ENCODE measurements at places on chromosomes 2 and 18.

DNA sequence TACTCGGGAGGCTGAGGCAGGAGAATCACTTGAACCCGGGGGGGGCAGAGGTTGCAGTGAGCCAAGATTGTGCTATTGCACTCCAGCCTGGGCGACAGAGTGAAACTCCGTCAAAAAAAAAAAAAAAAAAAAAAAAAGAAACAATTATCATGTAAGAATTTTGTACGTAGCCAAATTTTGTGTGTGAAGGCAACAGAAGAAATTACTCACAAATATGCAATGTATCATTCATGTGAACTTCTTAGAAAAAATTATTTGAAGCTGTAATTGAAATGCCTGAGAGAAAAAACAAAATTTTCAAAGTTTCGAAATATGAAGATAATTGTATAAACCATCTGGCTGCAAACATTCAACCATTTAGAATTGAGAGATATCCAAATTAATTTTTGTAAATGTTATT is 204.8 kb upstream of the PARD3B start:
- no peak for DNase-seq

GRCh38 chr2:167192833-167193232 is 304.6 kb downstream of the XIRP2 start:
- no peak for DNase-seq

GRCh38 chr2:165870346-165870745 is 76.3 kb upstream of the GALNT3 start:
- no peak for DNase-seq

GRCh38 chr18:42157878-42158277 is 202.8 kb downstream of the PIK3C3 start:
- no peak for DNase-seq

- no peak for DNase-seq
Measured at GRCh38 chr2:20071397-20072383, 20.3 kb upstream of the LAPTM4A start.

DNA sequence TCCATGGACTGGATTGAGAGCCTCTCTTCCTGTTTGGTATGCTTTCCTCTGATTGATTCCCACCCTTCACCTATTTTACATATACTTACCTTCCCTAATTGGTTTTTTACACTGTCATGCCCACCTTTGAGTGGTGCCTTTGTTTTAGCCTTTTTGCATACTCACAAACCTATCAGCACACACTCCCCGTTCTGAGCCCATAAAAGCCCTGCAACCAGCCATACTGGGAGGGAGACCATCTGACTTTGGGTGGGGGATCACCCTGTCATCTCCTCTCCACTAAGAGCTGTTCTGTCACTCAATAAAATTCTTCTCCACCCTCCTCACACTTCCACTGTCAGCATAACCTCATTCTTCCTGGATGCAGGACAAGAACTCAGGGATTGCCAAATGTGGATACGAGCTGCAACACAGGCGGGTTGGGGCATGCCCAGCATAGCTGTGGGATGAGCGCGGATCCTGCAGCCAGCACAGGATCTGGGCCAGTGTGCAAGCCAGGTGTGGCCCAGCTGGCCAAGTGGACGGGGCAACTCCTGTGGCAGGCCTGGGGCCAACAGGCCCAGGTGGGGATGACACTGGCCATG is 9.4 kb upstream of the MOB1A start:
- no peak for DNase-seq

DNA sequence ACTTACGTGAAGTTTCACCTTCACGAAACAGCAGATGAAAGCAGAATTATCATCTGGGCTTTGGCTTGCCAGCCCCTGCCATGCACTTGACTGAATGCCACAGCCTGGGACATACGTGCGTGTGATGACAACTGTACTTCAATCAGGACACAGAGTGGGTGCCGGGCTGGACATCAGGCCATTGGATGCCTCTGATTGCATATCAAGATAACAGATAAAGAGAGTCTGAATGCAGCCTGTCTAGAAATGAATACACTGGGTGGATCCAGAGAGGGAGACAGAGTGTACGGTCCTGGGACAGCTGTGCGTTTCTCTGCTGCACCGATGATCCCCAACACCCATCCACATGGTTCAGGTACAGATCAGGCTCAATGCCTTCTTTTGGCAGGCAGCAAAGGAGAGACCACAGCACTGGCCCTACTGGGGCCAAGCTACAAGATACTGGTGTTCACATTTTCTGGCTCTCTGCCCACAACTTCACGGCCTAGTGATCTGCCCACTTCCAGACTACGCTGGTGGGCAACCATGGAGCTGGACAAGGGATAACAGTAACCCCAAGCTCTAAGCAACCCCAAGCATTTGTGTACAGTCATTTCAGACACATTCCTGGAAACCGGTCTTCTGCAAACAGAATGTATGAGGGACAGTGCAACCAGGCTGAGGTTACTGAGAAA is 35.6 kb downstream of the FBLN7 start:
- no peak for DNase-seq

GRCh38 chr2:141522702-141523101 is 608.1 kb downstream of the LRP1B start:
- DNase-seq, result no peak

DNA sequence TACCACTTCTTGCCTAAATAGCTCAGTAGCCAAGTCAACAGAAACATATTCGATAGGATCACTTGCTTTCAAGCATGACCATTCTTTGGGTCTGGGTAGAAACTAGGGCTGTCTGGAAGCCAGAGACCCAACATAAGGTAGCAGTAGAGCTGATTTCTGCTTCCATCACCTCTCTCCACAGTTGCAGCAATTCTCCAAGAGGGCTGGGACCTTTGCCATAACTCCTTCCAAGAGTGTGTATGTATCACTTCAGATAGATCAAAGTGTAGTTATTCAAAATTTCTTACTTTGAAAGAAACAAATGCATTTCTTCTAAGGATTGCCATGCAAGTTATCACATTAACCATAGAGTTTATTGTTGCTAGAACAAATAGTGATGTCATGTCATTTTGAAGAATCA is 172.0 kb upstream of the GALNT5 start:
- no peak for DNase-seq

GRCh38 chr18:63828120-63828519 is 52.9 kb downstream of the SERPINB7 start:
- DNase-seq, result no peak

DNA sequence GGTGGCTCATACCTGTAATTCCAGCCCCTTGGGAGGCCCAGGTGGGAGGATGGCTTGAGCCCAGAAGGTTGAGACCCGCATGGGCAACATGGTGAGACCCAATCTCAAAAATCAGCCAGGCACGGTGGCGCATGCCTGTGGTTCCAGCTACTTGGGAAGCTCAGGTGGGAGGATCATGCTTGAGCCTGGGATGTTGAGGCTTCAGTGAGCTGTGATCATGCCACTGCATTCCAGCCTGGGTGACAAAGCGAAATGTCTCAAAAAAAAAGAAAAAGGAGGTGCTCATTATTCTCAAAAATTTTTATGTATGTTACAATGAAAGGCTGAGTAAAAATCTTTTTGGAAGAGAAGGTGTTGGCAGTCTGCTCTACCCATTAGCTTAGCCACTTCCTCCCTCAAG is 106.8 kb downstream of the TSN start:
- DNase-seq, result no peak

DNA sequence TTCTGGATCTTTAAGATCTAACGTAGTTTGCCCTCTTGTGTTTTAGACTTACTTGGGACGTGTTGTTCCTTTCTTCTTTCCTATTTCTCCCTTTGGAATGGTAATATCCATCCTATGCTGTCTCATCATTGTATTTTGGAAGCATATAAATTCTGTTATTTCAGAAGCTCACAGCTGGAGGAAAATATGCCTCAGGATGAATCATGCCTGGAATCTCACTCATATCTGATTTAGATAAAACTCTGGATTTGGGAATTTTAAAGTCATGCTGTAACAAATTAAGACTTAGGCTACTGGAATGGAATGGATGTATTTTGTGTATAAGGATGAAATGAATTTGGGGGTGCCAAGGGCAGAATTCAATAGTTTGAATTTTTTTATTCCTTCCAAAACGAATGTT is 245.2 kb upstream of the GULP1 start:
- DNase-seq, result no peak

DNA sequence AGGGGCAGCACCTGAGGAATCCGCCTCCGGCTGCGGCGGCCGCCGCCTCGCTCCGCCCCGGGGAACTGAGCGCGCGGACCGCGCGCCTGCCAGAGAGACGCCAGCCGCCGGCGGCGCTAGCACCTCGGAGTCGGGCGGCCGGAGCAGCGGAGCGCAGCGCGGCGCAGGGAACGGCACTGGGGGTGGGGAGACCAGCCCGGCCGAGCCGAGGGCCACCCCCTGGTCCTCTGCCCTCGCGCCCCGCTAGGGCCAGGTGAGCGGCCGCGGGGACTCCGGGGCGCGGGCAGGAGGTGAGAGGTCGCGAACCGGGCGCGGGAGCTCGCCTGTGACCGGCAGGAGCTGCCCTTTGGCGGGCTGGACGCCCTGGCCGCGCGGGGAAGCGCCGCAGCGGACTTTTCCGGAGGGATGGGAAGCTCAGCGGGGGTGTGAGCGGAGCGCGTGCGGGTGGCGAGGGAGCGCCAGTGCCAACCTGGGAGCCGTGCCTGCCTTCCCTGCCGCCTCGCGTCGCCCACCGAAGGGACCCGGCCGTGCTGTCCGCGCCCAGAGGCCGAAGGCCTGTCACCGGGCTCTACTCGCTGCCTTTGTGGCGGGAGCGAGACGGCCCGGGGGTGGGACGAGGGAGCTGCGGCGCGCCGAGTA is at the start of gene GREB1L:
Gene GREB1L (plus strand): TSS at position 92 of the 639 bp plus-strand sequence. CDS start 141,287 bp downstream, outside the sequence.
- no peak for DNase-seq

DNA sequence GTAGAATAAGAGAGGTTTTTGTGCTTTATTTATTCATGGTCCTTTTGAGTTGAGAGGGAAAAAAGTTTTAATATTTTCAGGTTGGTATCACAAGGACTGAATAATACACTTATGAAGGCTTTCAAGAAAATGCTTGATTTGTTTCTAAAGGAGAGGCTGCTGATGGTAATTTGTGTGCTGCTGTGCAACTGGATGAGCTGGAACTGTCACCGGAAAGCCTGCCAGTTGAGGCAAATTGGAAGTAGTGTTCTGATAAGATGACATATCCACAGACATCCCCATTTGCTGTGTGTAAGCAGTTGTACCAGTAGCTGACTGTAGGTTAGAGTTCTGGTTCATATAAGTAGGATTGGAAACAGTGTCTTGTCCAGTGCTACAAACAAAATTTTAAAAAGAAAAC is 21.6 kb upstream of the CACNB4 start:
- DNase-seq, result no peak

- DNase-seq, result no peak
Measured at GRCh38 chr2:6883448-6884122, 6.0 kb downstream of the RSAD2 start.

- no peak for DNase-seq
Measured at GRCh38 chr2:224927011-224927410, 115.3 kb downstream of the DOCK10 start.

DNA sequence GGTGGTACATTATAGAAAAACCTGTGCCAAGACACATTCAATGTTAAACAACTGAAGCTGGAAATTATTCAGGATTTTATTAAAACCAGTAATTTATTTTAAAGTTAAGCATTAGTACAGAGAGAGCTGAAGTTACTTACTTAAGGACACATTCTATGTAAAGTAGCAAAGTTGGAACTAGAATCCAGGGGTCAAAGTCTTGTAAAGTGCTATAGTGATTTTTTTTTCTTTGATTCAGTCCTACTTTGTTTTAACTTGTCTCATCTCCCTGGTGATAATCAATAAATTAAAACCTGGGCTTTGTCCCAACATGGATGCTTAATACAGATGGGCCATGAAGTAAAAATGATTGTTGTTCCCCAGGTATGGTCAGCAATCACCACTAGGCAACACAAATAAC is 1271.8 kb upstream of the CHAC2 start:
- no peak for DNase-seq

GRCh38 chr18:55585065-55585919 is 2.7 kb downstream of the TCF4 start:
- DNase-seq, result no peak

GRCh38 chr2:140041239-140041638 is 1261.0 kb upstream of the NXPH2 start:
- no peak for DNase-seq

DNA sequence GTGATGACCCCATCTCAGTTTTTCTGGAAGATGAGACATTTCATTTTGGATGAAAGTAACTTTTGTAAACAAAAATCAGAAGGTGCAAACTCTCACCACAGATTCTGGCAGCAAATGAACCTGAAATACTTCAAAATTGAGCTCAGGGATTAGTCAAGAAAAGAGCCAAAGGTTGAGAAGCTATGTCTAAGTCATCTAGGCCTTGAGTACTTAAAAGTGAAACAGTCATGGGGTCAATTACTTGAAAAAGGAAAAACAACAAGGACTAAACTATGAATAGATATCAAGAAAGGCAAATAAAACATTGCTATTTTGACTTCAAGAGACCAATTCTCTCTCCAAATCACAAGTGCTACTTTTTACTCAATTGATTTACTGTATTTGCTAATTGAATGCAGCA is 285.1 kb downstream of the RBM43 start:
- DNase-seq, result no peak

DNA sequence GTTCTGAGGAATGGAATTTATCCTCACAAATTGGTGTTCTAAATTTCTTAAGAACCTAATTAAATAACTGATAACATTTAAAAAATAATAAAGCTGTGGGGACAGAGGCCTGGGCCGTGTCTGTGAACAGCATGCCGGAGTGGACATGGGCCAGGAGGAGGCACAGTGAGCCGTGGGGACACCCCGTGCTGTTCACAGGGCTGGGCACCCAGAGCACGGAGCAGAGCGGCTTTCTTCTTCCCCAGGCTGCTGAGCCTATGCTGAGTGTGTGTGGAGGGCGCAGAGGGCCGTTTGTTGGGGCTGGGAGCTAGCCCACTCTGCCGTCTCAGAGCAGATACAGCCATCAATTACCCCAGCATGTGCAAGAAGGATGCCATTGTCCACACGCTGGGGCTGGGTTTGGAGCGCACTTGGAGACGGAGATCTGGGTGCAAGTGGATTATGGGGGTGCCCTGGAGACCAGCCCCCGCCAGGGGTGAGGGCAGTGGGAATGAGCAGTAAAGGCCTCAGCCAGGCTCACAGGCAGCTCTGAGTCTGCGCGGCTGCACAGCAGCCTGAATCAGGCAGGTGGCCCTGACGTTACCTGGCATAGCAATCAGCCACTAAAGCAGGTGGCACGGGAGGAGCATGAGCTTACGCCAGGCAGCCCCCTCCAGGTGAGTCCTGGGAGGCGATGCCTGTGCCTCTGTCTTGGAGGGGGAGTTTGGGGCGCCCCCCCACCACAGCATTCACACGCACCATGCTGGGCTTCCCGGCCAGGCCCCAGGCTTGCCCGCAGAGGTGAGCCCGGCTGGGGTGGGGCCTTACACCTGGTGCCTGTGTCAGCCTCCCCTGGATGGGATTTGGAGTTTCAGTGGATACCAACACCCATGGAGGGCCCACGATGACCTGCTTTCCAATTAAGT is 52.1 kb upstream of the SLC66A3 start:
- no peak for DNase-seq

DNA sequence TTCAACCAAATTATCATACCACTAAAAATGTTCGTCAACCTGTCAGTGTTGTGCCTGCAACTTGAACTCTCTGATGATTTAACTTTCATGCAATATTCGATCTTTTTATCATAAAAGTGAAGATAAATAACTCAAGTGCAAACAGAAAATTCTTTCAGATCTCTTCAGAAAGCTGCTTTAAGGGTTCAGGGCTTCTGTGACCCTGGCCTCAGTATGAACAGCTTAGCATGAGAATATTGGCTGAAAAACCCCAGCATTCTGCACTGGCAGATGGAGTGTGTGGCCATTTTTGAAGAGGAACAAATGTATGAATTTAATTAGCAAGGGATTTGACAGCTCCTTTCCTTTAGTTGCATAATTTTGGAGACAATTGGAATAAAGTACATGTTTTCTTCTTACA is 851.4 kb upstream of the SOX11 start:
- no peak for DNase-seq

GRCh38 chr18:79516441-79516931 is 120.8 kb downstream of the NFATC1 start:
- DNase-seq, result peak; percentile 18

Data from activated CD4-positive, alpha-beta T cell treated with anti-CD3 and anti-CD28 coated beads, Interleukin-2, amount 10 ng/mL, durations not matched to agents 7 days and 5 days (primary cell).